Activated T-helper 1 cell treated with Interleukin-2 at 50 U/mL for 16 hours (primary cell): ENCODE measurements at places on chromosomes 1 and 21.

- no peak for DNase-seq
These were observed 5.6 kb downstream of the LHX4 start for GRCh38 chr1:180235502-180236239.

DNA sequence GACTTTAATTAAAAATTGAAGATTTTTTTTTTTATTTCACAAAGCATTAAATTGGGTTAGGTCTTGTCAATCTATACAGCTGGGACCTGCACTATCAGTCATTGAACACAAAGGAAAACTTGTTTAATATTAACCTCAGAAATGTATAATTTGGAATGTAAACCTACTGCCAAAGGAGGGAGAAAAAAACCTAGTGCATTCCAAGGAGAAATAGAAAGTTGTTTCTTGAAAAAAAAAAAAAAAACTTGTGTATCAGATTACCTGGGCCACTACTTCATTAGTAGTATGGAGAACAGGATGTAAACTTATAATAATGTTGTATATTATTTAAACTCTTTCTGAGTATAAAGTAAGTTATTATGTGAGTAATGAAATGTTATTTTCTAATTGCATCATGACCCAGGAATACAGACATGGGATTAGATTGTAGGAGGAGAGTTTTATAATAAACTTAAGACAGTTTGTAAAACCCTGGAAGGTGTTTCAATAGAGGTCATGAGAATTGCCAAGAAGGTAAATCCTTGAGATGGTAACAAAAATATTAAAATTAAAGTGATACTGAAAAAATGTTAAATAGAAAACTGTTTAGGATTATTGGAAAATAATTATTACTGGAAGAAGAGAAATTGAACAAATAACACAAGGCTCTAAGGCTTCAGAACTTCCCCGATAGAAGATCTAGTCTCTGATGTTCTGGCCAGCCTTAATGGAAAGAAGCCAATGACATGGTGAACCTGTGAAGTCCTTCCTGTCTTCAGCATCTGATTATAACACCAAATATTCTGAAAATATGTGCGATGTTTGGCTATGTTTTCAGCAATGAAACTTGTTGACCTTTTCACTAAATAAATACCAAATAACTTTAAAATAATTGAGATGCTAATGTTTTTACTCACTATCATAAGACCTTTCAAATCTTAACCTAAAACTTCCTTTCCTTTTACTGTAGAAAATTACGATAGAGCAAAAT lies 412.8 kb upstream of the LYPLAL1 start:
- no peak for DNase-seq

- no peak for DNase-seq
These were observed 95.2 kb upstream of the TRABD2B start for GRCh38 chr1:48092401-48092800.

DNA sequence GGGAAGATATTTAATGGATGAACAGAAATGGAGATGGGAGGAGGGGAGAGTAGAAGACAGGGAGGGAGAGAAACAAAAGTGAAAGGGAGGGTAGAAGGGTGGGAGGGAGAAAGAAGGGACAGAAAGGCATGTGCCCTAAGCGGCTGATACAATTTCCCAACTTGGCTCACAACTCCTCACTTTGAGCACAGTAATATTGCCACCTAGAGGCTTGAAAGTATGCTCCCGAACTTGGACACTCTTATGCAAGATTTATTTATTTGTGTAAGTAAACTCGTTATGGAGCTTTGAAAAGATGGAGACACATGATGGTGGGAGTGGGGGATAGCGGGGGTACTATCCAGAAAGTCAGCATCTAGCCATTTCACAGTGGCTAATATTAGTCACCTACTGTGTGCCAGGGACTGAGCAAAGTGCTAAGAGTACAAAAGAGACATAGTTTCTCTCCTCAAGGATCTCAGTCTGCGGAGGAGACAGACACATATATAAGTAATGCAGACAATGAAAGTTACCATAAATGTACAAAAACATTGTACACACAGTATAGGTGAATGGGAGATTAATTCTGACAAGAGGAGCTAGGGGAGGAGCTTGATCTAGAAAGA lies 189.7 kb downstream of the SEC16B start:
- no peak for DNase-seq

DNA sequence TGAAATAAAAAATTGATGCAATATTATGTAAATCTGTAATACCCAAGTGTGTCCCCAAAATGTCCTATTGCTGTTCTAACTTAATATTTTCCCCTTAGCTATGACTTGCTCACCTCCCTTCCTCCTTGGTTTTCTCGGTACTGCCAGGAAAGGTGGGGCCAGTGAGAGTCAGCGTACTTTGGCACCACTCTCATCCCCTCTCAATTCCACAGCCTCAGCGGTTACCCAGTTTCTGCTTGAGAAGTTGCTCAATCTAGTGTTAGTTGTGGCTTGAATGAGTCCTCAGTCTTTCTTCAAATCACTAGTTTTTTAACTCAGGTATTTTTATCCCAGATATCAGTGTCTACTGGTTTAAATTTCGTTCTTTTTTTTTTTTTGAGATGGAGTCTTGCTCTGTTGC lies 32.3 kb downstream of the BCAS2 start:
- DNase-seq = no peak

- no peak for DNase-seq
These were observed 12.2 kb upstream of the S100A7A start for GRCh38 chr1:153404086-153404635.

DNA sequence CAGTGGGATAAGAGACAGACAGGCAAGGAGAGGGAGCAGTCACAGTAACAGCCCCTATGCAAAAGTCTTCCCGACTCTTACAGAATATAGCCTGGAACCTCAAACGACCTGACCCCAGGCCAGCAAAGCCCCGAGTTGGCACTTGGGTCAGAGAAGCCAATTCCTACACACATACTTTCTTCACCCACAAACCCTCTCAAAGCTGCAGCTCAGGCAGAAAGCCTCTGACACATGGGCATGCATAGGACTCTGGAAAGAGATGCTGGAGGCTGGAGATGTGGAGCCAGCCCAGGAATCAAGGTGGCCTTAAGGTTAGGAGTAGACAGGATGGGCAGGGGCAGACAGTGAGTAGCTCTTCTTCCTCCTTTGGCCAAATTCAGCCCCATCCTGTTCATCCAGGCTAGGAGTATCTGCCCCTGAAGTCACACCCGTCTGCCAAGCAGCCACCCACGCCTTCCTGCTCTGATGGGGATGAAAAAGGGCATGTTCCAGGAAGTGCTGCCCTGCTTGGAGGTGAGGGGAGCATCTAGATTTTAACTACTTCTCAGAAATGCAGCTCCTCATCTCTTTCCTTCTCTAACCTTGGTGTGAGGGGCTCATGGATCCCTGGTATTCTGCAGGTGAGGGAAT lies 7.8 kb downstream of the SLC41A1 start:
- no peak for DNase-seq

GRCh38 chr1:44851308-44851707 lies 8.3 kb upstream of the PTCH2 start:
- no peak for DNase-seq

GRCh38 chr1:191305370-191305769 lies 827.7 kb upstream of the BRINP3 start:
- DNase-seq = no peak

DNA sequence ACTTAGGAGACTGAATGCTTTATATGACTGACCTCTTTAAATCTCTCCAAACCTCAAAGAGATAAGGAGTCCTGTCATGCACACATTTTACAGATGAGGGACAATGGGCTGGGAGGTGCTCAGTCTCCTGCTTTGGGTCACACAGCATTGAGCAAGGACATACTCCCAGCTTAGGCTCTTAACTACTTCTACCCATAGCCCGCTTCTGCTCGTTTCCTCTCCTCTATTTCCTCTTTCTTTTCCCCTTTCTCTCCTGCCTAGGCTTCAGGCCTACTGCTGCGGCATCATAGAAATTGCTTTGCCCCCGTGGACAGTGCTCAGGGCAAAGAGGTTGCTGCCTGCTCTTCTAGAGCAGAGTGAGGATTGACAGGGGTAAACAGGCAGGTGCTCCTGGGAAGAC lies 12.4 kb upstream of the ZNF691 start:
- no peak for DNase-seq

DNA sequence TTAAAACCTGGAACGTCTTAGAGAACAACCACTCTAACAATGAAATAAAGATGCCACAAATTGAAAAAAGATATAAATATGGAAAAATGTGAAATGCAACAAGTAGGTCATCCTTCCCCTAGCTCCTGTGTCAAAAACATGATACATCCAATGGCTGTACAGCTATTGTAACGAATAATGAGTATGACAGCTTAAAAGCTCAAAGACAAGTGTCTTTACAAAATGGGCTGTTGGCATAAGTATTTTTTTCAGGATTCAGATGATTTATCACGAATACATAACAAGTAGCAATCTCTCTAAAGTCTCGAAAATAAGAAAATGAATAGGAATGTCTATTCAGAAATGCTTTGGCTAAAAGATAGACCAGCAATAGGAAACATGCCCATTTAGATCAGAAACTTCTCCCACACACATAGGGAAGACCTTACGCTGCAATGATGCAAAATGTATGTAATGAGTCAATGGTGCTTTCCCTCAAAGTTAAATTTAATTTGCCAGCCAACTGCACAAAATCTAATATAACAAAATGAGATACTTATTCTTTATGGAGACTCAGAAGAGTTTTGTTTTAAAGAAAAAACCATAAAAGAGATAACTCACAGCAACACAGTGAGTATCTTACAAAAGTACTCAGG lies 8.3 kb downstream of the TGFBR3 start:
- no peak for DNase-seq

DNA sequence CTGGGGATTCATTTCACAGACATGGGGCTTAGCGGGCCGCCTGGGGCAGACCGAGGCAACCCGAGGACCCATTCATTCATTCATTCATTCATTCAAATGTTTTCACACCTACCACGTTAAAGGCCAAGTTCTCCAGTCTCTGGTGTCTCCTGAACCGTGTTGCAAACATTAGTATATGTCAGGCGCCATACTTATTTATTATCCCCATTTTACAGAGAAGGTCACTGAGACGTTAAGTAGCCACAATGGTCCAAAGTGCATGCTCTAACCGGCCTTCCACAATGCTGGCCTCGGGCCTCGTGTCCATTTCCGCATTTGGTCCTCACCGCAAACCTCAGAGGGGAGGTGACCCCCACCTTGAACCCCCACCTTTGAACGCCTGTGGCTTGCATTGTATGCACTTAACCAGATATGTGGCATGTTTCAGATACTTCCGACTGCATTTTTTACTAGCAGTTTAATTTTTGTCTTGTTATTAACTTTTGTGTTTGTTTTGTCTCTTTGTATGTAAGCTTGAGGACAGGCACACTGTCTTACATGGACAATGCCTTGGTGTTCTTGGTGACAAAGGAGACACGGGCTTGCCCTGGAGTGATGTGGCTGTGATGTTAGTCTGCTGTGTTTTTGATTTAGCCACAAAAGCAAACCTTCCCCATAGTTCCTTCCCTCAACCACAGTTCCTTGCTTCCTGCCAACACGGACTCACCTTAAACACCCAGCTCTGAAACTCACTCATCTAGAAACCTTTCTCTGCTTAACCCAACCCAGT lies 1.2 kb upstream of the IFFO2 start:
- no peak for DNase-seq

- no peak for DNase-seq
These were observed 102.4 kb upstream of the ST6GALNAC5 start for GRCh38 chr1:76764638-76765454.
